NCI-H526 (cell line): ENCODE measurements at places on chromosomes 7 and 10.

- no peak for DNase-seq
Measured at GRCh38 chr7:29414216-29414615, 149.4 kb upstream of the PRR15 start.

DNA sequence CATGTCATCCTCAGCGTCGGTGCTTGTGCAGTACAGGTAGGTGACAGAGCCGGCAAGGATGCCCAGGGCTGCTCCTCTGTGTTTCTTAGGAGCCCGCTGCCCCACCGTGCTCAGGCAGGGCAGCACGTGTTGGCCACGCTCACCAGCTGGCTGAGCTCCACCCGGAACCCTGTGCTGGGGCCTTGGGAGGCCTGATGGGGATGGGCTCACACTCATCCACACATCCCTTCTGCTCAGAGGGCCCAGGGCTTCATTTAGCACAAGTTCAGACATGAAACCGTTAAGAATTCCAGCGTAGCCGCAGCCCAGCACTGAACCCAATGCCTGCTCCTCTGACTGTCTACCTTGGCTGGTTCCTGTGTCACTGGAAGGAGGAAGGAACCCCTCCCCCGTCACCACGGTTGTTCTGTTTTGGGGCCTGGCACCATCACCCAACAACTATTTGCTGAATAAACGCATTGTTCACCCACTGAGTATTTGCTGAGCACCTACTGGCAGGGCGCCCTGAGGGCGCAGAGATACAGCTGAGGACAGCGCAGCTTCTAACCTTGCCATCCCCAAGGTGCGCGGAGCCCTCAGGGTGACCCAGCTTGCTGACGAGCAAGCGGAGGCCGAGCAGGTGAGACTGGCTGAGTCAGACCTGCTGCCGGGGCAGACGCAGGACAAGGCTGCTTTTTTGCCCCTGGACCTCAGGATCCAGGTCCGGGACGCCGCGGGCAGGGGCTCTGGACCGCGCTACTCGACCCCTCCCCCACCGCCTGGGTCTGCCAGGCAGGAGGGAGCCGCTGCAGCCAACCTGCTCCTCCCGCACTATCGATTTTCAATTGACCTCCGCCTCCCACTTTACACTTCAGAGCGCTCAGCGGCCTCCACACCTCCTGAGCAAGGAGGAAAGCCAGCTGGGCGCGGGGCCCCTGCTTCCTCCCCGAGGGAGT lies 50.6 kb upstream of the RET start:
- DNase-seq, result no peak

- DNase-seq, result no peak
Measured at GRCh38 chr10:27482984-27483956, 20.8 kb upstream of the RAB18 start.

DNA sequence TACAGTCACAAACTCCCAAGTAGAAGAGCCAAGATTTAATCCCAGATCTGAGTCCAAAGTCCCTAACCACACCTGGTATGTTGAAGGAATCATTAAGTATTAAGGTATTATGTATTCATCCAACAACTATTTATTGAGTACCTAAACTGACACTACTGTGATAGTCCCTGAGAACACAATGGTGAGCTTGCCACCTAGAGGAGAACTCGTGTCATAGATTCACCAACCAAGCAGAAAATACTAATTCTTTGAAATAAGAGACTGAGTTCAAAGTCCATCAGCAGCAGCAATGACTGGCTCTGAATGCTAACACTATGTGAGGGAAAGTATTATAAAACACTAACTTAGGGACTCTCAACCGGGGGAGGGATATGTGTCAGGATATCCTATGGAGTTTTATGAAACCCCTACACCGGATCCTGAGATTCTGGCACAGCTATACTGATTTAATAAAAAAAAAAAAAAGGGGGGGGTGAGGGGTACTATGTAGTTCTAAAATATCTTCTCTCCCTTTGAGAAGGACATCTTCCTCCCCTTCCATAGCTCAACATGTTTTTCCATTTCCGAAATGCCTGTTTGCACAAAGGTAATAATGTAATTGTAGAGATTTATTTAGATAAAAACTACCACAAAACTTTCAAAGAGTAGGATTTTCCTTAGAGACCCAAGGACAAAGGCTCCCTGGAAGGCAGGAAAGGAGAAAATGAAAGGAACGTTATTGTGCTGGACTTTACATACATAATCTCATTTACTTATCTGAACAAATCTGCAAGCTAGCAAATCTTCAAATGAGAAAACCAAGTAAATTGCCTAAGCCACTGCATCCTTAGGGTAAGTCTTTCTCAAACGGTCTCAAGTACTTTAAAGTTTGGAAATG lies 1.6 kb downstream of the NCOA4 start:
- DNase-seq, result peak; percentile 66

DNA sequence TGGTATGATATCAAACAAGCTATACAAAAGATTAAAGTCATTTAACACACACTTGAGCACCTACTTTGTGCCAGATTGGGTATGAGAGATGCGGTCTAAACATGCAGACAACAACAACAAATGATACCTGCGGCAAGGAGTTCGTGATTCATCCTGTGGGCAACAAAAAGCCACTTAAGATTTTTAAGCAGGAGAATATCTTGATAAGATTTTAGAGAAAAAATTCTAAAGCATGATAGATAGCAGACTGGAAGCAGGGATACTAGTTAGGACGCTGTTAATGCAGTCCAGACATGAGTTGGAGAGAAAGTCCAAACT lies 1.6 kb upstream of the KBTBD2 start:
- no peak for DNase-seq

GRCh38 chr10:23630376-23630775 lies 191.5 kb downstream of the OTUD1 start:
- DNase-seq, result no peak

GRCh38 chr10:72087392-72087968 lies 871 bp downstream of the SPOCK2 start:
- DNase-seq, result no peak

DNA sequence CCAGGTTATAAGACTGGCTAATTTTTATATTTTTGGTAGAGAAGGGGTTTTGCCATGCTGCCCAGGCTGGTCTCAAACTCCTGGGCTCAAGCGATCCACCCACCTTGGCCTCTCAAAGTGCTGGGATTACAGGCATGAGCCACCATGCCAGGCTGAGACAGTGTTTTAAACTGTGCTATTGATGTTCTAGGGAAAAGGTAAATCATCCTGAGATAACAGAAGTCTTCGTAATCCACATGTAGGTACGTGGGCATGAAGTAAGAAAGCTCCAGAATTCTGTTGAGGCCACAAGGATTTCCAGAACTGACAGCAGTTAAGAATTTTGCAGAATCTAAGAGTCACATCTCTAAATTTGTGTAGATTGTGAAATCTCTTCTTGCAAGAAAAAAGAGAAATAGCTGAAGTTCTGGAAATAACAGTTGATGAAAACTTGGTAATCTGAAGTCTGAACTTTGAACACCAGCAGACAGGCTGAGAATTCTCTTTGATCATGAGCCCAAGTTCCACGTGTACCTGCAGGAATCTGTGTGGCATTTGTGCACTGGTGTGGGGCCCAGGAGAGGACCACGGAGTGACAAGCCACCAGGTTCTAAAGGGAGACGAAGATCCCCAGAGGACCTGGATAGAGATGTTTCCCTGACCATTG lies 24.6 kb downstream of the C7orf33 start:
- DNase-seq, result no peak

- DNase-seq, result no peak
Measured at GRCh38 chr10:15155978-15156656, 12.4 kb downstream of the NMT2 start.

DNA sequence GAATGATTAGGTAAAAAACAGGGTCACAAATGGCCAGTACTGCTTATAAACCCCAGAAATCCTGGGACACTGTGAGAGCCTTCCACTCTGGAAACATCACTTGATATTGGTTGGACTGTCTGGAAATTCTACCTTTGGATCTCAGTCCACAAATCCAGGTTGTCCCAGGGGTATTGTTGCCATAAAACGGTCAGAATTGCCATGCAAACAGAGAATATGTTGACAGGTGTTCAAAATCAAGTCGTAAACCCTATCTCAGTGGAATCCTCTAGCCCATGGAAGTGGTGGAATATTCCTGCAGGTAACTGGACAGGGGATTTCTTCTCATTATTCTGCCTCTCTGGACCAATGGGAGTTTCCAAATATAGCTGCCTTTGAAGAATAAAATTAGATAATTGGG lies 31.2 kb upstream of the KCTD7 start:
- DNase-seq, result peak; percentile 63

GRCh38 chr7:40455485-40455884 lies 320.7 kb downstream of the SUGCT start:
- no peak for DNase-seq

DNA sequence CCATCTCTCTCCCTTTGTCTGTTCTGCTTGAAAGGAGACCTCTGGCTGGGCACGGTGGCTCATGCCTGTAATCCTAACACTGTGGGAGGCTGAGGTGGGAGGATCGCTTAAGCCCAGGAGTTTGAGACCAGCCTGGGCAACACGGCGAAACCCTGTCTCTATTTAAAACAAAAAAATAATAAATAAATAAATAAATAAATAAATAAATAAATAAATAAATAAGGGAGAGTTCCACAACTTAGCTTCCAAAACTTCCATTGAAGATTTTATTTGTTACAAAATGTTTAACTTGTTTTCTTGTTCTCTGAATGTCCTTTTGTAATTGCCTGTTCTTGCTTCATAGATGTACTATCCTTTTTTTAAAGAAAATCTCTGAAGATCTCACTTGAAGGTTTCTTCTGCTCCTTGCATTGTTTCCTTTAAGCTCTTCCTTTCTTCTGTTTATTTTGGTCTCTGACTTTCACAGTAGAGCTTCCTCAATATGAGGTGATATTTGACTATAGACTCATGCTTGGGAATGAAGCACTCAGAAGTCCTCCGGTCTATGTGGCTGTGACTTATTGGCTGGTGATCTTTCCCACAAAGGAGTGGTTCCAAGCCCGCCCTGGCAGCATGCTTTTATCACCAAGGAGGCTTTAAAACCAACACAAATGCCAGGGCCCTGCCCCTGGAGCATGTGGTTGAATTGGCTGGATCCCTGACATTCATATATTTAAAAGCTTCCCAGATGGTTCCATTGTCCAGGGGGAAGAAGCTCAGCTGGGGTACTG lies 18.1 kb upstream of the NPTX2 start:
- DNase-seq, result no peak

GRCh38 chr7:43869867-43870240 lies 537 bp upstream of the MRPS24 start:
- no peak for DNase-seq

GRCh38 chr7:53252539-53252938 lies 217.1 kb downstream of the POM121L12 start:
- DNase-seq, result no peak

GRCh38 chr10:98258683-98259454 lies 9.1 kb downstream of the LOXL4 start:
- no peak for DNase-seq

DNA sequence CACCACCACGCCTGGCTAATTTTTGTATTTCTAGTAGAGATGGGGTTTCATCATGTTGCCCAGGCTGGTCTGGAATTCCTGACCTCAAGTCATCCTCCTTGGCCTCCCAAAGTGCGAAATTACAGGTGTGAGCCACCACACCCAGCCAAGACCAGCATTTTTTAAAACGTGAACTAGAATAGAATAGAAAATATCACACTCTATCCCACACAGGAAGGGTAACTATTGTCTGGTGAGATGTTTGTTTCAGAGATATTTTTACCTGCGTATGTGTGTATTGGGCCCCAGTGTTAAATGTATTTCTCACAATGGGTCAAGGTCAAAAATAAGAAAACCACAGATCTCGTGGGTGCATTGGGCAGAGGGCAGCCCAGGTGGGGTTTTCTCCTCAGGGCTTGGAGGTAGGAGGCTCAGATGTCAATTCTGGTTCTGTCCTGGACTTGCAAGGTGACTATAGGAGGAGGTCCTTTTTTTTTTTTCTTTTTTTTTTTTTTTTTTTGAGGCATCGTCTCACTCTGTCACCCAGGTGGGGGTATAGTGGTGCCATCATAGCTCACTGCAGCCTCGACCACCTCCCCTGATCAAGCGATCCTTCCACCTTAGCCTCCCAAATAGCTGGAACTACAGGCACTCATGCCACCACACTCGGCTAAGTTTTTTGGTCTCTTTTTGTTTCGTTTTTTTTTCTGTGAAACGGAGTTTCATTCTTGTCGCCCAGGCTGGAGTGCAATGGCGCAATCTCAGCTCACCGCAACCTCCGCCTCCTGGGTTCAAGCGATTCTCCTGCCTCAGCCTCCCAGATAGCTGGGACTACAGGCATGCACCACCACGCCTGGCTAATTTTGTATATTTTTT lies 19.0 kb downstream of the SH2B2 start:
- no peak for DNase-seq

DNA sequence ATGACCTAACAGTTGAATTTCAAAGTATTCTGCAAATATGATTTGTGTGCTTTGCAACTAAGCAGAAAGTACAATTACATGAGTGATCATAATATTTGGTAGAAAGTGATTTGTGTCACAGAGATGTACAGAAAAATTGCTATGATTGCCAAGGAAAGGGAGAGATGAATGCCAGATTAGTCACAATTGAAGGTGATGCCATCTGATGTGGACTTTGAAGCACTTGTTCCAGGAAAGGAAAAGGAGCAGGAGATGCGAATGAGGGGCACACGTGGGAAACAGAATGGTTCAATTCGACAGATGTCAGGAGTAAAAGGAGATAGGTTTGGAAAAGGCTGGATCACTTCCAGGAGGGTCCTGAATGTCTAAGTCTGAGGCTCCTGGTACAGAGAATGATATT lies 153.1 kb upstream of the LAMB4 start:
- DNase-seq, result no peak

GRCh38 chr7:36795451-36796021 lies 71.2 kb upstream of the AOAH start:
- DNase-seq, result no peak
